Dermis microvascular lymphatic vessel endothelial cell (primary cell): ENCODE measurements at places on chromosomes 16 and 17. TPM values are rescaled to one million over a fixed set of nuclear protein-coding genes. Genes with fewer than 3 reads are reported as not detected.

GRCh38 chr16:49969091-49970030, 55.7 kb upstream of the CNEP1R1 start:
- DNase-seq = no peak

The MT1G gene
- total RNA-seq = not detected in 2 replicates

DNA sequence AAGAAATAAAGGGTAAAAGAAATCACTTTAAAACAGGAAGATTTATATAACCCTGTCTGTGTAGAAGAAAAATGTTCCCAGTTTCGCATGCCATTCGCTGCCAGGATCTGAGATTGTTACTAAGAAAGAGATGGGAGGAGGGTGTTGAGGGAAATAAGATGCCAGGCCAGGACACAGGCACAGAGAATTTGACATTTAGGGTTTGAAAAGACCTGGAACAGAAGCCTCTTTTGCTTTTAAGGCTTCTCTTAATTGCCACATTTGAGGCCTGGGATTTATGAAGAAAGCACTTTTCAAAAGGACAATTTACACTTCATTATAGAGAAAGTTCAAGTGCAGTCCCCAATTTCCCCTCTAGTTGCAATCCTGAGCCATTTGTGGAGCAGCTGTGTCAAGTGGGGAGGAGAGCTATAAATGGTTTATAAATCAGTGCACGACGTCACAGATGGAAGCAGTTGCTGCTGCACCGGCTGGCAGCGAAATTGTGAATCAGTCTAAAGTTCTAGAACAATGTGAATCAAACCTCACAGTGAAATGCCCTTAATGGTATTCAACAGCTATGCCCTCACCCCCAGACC, 26.5 kb upstream of the C16orf87 start:
- DNase-seq = peak; percentile 20

The DPEP2 gene
- 4.1 and 25.5 TPM in 2 replicates for total RNA-seq

DNA sequence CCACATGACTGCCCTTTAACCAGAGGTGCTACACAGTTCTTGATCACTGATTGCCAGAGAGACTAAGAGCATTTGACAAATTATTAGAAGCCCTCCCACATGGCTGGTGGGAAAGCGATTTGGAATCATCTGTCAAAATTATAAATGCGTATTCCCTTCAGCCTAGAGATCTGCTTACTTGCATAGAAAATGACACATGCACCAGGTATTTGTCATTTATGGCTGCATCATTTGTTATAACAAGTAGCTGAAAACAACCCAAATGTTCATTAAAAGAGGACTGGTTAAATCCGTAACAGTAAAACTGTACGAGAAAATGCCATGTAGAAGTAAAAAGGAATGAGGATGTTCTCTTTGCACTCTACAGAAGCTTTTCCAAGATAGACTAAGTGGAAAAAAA, 21.4 kb downstream of the BCO1 start:
- no peak for DNase-seq

DNA sequence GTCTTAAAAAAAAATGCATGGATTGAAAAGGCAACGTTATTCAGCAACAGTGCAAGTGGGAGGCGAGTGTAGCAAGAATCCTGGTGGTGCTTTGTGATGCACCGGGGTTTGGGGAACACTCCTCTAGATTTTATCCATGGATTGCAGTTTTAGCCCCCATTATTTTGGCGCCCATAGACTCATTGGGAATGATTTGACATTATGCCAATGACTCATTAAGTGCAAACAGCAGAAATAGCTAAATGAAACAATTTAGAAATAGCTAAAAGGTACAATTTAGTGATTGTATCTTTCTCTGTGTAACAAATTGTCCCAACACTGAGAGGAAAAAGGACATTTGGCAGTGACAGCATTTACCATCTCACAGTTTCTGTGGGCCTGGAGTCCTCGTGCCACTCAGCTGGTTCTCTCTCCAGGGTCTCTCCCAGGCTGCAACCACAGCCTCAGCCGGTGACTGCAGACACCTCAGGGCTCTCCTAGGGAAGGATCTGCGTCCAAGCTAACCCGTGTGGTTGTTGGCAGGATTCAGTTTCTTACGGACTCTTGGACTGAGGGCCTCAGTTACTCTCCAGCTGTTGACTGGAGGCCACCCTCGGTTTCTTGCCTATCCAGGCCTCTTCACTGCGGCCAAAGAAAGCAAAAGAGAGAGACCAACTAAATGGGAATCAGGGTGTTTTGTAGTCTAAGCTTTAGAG, 398.7 kb downstream of the SNX29 start:
- no peak for DNase-seq

The JMJD6 gene
- 11.7 and 15.7 TPM in 2 replicates for total RNA-seq

- DNase-seq = peak; percentile 48
These were observed 15.9 kb upstream of the CYB5B start for GRCh38 chr16:69408475-69408874.

DNA sequence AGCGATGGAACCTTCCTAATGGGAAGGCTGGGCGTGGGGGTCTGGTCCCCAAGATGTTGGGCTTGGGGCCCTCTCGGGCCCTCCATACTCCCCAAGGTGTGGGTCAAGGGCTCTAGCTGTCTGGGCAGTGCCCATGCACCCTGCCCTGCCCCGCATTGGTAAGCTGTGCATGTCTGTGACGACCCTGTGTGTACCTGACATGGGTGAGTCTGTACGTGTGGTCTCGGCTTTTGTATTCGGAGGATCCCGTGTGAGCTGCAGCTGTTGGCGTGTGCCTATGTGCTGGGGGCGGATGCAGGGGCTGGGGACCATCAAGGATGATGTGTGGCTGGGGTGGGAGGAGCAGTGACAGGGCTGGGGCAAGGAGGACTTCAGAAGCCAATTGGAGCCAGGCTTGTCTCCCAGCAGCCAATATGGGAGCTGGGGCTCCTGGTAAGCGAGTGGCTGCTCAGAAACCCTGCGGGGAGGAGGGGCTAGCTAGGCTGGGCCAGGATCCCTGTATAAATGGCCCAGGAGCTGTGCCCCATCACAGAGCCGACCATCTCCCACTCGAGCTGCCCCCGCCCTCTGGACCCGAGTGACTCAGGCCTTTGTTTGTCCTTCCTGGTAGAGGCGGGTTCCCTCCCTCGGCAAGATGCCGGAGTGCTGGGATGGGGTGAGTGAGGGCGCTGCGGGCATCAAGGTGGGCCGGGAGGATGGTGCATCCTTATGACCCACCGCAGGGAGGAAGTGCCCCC, at the start of gene NDRG4:
Gene NDRG4 (plus strand): TSS at position 529 of the 737 bp plus-strand sequence. CDS start 106 bp downstream, at position 635.
- DNase-seq = no peak

- DNase-seq = no peak
These were observed 214.4 kb upstream of the CACNG5 start for GRCh38 chr17:66620528-66620927.

The ITGA2B gene
- 0.13 and 0.51 TPM in 2 replicates for total RNA-seq

The CD300LF gene
- not detected in 2 replicates for total RNA-seq

GRCh38 chr17:55722742-55723487, at the start of gene TMEM100:
Gene TMEM100, minus strand, starts transcription at chr17:55722864. Its CDS starts 1,794 bp downstream, at chr17:55721070.
- DNase-seq = peak; percentile 85

The JPH3 gene
- total RNA-seq = 0.64 and 1.3 TPM in 2 replicates
